ENCODE measurements at places on chromosomes 2 and 18. TPM values are rescaled to one million over a fixed set of nuclear protein-coding genes. Genes with fewer than 3 reads are reported as not detected.

DNA sequence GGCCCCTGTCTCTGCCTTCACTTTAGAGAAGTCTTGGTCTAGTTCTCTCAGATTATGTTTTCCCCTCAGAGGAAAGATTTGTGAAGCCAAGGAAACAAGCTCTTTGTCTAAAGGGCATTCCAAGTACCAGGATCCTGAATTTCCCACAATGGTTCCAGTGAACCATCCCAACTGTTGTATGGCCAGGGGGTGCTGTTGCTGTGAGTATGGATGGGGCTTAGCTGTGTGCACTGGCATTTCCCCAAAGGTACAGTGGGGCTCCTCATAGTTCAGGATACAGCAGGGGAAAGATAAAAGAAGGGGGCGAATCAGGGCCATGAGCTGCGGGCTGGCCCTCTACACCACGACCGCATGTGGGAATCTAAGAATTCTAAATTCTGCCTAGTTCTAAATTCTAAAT lies 1154.0 kb upstream of the FANCL start:
- no peak overlapping the region for H3K27ac ChIP-seq
- H3K4me3 ChIP-seq = no peak overlapping the region
- no peaks in the 10 kb centered on the region for H3K4me1 ChIP-seq
- H3K27me3 ChIP-seq = no peaks in the 10 kb centered on the region
- DNase-seq = no peak

GRCh38 chr2:111061191-111061590 lies 59.5 kb upstream of the BCL2L11 start:
- no peak overlapping the region for H3K27ac ChIP-seq
- no peaks in the 10 kb centered on the region for H3K4me1 ChIP-seq
- no peaks in the 10 kb centered on the region for H3K27me3 ChIP-seq
- no peak for DNase-seq
- no peak overlapping the region for H3K4me3 ChIP-seq

DNA sequence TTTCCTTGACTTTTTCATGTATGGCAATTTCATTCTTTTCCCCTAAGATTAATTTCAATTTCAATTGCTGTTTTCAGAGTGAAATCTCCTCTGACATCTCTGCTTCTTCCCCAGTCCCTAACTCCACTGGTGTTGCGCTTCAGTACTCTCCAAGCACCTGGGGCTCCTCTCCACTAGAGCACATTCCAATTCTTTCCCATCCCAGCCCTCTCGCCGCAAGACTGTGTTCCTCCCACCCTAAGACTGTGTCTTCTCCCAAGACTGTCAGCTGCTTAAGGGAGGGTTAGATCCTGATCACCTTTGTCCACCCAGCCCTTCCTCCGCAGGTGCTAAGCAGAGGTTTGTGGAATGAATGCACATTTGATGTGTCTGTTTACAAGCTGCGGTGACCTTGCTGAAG lies 255.7 kb upstream of the CCDC68 start:
- no peak for DNase-seq
- H3K27ac ChIP-seq = no peak overlapping the region
- H3K4me3 ChIP-seq = no peak overlapping the region
- H3K27me3 ChIP-seq = no peaks in the 10 kb centered on the region
- H3K4me1 ChIP-seq = no peaks in the 10 kb centered on the region
- no peaks in the 10 kb centered on the region for H3K36me3 ChIP-seq

Gene ST8SIA5
- total RNA-seq = 0.54 TPM

Gene EPB41L3
- total RNA-seq = 0.34 TPM

DNA sequence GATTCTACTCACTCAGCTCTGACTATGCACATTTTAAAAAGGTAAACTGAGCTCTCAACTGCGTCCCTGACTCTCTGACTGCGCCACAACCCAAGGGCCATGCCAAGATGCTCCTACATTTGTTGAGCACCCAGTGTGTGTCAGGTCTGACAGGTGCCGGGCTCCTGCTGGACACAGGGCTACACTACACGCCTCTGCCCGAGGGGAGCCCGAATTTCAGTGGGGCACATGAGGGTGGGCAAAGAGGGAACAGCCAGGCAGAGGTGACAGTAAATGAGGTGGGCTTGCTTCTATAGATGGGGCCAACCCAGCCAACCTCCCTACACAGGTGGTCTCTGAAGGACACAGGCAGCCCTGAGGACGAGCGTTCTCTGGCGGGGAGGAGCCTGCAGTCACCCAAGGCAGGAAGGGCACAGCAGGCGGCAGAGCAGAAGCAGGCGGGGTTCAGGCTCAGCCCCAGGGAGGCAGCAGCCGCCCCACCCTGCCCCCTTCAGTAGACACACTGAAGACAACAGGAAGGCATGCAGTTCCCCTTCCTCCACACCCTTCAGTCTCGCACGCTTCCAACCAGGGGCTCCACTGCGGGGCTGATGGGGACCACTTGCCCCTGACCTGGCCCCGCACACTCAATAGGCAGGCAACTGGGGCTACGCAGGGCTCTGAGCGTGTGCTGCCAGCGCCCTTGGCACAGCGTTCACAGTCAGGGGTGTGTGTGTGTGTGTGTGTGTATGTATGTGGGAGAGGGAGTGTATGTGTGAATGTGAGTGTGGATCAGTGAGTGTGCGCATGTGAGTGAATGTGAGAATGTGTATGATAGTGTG lies 98.4 kb downstream of the UXS1 start:
- H3K27ac ChIP-seq = no peak overlapping the region
- H3K4me3 ChIP-seq = no peak overlapping the region
- H3K27me3 ChIP-seq = no peaks in the 10 kb centered on the region
- no peaks in the 10 kb centered on the region for H3K4me1 ChIP-seq

DNA sequence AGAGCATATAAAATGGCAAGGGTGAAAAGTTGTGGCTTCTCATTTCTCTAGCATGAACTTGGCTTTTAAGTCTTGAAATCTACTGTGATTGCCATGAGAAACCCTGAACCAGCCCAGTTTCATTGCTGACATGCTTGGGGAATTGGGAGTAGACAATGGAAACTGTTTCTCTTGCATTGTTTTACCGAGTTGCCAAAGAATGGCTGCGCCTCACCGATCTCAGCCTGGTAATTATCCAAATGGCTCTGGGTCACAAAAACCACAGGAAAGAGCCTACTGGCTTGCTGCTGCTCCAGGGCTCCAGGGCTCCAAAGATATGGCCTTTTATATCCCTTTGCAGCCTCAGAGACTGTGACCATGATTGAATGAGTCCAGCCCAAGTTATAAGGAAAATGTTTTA lies 310.4 kb upstream of the NT5C1B start:
- 0 out of 2 replicates have a peak, but pooled peaks cover 2% of the 10 kb centered on the region for H3K27me3 ChIP-seq
- no peak for DNase-seq
- H3K27ac ChIP-seq = no peak overlapping the region
- H3K36me3 ChIP-seq = no peaks in the 10 kb centered on the region

Gene LCT
- total RNA-seq = 0.12 TPM

DNA sequence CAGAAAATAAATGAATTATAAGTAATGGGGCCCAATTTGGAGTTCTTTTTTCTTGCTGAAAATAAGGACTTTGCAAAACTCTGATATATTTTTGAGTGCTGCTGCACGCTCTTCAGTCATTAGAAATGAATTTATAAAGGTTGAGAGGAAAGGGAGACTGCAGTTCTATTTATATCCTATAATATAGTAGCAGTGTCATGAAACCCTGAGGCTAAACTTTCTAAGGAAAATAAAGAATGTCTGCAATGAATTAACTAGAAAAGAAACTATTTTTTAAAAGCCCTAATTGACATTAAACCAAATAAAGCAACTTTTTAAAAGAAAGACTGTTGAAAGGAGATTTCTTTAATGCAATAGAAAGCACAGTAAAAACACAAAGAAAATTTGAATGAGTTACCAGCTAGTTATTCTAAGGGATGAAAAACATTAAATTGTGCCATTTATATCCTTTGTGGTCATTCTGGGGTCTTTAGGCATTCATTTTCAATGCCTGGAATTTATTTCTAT lies 1072.8 kb upstream of the TMEFF2 start:
- H3K4me3 ChIP-seq = no peak overlapping the region
- H3K4me1 ChIP-seq = no peaks in the 10 kb centered on the region
- no peak overlapping the region for H3K27ac ChIP-seq
- DNase-seq = no peak
- H3K36me3 ChIP-seq = no peaks in the 10 kb centered on the region

- no peak for DNase-seq
- no peak overlapping the region for H3K27ac ChIP-seq
- H3K27me3 ChIP-seq = no peaks in the 10 kb centered on the region
- no peak overlapping the region for H3K4me3 ChIP-seq
- H3K4me1 ChIP-seq = peaks cover 12% of the 10 kb centered on the region
Measured at GRCh38 chr2:231362555-231363184, 32.8 kb upstream of the B3GNT7 start.

Gene IGFBP2
- total RNA-seq = 143 TPM

DNA sequence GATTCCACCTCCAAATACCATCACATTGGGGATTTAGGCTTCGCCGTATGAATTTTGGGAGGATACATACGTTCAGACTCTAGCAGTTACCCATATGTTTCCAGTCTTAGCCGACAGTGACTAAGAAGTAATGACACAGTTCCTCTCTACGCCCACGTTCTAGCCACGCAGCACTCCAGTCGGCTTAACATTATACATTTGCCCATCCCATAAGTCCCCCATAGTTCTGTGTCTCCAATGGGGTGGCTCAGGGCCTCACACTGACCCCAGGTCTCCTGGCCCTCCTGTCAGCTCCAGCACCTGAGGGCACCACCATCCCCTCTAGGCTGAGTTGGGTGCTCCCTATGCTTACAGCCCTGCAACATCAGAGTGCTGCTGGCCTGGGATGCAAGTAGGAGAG lies 18.4 kb upstream of the CNDP2 start:
- DNase-seq = no peak
- H3K4me3 ChIP-seq = no peak overlapping the region
- H3K36me3 ChIP-seq = no peaks in the 10 kb centered on the region

DNA sequence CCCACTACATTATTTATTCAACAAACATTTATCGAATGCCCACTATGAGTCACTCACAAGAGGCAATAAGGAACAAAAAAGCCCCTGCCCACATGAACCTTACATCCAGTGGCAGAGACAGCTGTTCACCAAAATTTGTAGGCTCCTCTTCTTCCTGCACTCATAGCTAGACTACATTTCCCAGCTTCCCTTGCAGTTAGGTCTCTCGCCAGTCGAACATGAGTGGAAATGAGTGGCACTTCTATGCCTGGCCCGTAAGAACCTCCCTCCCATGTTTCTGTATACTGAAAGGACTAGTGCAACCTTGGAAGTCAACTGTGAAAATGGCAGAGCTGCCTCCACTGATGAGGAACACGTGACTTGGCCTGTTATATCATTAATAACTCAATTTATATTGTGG lies 19.4 kb upstream of the NCOA1 start:
- H3K4me3 ChIP-seq = no peak overlapping the region
- 0 out of 2 replicates have a peak, but pooled peaks cover 2% of the 10 kb centered on the region for H3K4me1 ChIP-seq
- no peaks in the 10 kb centered on the region for H3K27me3 ChIP-seq
- DNase-seq = no peak

DNA sequence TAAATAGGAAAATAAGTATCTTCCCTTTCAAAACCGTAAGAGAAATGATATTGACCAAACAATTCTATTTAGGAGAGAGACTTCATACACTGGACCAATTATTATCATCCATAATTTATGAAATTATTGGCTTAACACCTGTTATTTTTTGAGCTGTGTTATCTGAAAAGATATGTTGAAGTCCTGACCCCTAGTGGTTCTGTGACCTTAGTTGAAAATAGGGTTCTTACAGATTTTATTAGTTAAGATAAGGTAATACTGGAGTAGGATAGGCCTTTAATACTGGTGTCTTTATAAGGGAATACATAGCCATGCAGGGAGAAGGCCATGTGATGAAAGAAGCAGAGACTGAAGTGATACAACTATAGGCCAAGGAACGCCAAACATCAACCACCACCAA lies 659.6 kb downstream of the DCC start:
- H3K36me3 ChIP-seq = no peaks in the 10 kb centered on the region
- DNase-seq = no peak
- no peak overlapping the region for H3K4me3 ChIP-seq
- no peaks in the 10 kb centered on the region for H3K4me1 ChIP-seq

DNA sequence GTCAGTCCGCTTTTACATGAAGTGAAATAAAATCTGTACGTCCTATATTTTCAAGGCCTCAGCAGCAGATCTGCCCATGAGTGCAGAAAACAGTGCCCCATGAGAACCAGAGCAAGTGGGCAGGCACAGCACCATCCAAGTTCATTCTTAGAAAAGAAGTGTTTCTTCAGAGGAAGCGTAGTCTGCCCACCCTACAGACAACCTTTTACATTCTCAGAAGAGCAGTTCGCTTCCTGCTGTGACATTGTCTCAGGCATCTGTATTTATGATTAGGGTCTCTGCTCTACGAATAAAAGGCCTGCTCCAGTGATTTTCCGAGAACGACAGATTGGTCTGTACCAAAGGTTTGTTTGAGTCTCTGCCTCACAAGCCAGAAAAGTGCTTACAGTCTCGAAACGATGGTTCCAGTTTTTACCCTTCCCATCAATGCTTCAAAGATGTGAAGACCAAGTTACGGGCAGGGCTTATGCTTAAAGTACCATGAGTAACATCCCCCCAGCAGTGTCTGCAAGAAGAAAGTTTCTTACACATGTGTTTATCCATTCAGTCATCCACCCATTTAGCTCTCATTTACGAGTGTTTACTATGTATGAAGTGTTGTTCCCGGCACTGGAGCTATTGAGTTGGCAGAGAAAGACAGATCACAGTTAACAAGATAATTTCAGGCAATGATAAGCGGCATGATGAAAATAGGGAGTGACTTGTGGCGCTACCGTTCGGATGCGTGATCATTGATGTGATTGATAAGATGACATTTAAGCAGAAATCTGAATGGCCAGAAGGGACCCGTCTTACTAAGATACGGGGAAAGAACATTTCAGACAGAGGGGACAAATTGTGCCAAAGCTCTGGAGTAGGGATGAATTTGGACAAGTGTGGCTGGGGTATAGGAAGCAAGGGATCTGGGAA lies 31.4 kb upstream of the CTLA4 start:
- no peak for DNase-seq
- H3K4me3 ChIP-seq = no peak overlapping the region
- H3K36me3 ChIP-seq = no peaks in the 10 kb centered on the region
- H3K4me1 ChIP-seq = no peaks in the 10 kb centered on the region
- H3K27me3 ChIP-seq = no peaks in the 10 kb centered on the region

DNA sequence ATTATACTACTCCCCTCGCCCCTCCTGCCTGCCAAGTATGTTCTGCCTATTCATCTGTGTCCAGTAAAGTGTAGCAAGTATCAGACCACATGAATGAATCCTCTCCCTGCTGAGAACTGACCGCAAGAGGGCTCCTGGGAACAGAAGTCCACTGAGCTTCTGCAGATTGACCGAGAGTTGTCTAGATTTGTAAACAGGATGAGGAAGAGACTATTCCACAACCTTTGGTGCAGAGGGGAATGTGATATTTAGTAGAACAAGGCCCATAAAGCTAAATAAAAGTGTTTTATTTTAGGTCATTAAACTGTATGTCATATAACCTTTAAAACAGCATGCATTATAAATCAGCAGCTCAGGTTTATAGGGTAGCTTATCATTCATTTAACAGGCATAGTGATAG lies 377.0 kb downstream of the DCC start:
- DNase-seq = no peak
- H3K27me3 ChIP-seq = no peaks in the 10 kb centered on the region
- no peaks in the 10 kb centered on the region for H3K4me1 ChIP-seq
- H3K36me3 ChIP-seq = no peaks in the 10 kb centered on the region
- no peak overlapping the region for H3K4me3 ChIP-seq
- H3K27ac ChIP-seq = no peak overlapping the region

Gene SP140
- 2.6 TPM for total RNA-seq

- H3K4me1 ChIP-seq = no peaks in the 10 kb centered on the region
- H3K27me3 ChIP-seq = peaks cover 20% of the 10 kb centered on the region
- H3K4me3 ChIP-seq = no peak overlapping the region
- H3K36me3 ChIP-seq = no peaks in the 10 kb centered on the region
- no peak for DNase-seq
Measured at GRCh38 chr18:78727877-78728783, 251.5 kb upstream of the SALL3 start.

GRCh38 chr18:36849288-36850006 lies 20.5 kb downstream of the KIAA1328 start:
- DNase-seq = no peak
- H3K27ac ChIP-seq = no peak overlapping the region
- H3K4me3 ChIP-seq = no peak overlapping the region
- H3K36me3 ChIP-seq = no peaks in the 10 kb centered on the region
- peaks cover 3% of the 10 kb centered on the region for H3K4me1 ChIP-seq
- H3K27me3 ChIP-seq = no peaks in the 10 kb centered on the region

All from HCT116 (cell line).